IPS DF 19.7 (cell line): ENCODE measurements at places on chromosomes 12 and 14.

DNA sequence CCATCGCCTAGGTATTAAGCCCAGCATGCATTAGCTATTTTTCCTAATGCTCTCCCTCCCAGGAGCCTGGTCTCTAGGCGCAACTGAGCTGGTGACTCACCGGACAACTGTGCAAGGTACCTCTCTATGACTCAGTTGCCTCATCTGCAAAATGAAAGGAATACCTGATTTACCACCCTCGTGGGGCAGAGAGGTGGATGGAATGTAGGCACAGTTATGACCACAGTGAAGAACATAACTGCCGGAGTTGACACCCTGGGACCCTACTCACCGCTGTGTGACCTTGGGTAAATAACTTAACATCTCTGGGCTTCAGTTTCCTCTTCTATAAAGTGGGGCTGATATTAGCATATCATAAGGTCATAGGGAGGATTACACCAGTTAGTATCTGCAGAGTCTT is 22.6 kb downstream of the BCL11B start:
- no peak for DNase-seq

DNA sequence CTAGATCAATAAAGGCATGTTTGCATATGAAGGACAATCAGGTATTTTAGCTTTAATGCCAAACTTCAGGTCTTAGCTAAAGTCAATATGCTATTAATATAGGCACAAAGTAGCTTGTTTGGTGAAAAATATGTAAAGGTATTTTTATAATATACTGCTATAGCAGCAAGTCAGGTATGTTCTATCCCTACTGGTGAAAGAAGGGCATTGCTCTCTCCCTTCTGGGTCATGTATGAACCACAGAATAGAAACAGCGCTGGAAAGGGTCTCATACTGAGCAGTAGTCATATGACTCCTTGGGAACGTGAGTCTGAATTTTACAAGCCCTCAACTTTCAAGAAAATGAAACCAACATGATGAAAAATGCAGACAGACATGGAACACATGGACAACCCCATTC is 314.6 kb downstream of the GRIN2B start:
- no peak for DNase-seq

DNA sequence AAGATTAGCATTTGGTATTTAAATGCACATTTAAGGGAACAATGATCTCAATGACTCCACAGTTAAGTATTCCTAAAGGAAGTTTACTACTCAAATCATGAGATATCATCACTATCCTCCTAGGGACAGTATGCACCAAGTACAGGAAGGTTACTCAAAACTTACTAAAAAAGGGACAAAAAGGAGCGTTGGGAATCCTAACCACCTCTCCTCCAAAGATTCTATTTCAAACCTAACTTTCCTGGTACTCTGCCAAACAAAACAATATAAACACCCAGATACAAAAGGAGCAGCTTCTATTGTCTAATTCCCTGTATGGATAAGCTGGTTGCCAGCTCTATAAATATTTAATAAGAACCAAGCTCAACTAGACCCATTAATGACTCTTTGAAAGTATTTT is 377.7 kb downstream of the NUAK1 start:
- no peak for DNase-seq

GRCh38 chr14:90159146-90159545 is 97.2 kb upstream of the PSMC1 start:
- no peak for DNase-seq

- no peak for DNase-seq
These were observed 16.8 kb downstream of the EML1 start for GRCh38 chr14:99809859-99810558.

DNA sequence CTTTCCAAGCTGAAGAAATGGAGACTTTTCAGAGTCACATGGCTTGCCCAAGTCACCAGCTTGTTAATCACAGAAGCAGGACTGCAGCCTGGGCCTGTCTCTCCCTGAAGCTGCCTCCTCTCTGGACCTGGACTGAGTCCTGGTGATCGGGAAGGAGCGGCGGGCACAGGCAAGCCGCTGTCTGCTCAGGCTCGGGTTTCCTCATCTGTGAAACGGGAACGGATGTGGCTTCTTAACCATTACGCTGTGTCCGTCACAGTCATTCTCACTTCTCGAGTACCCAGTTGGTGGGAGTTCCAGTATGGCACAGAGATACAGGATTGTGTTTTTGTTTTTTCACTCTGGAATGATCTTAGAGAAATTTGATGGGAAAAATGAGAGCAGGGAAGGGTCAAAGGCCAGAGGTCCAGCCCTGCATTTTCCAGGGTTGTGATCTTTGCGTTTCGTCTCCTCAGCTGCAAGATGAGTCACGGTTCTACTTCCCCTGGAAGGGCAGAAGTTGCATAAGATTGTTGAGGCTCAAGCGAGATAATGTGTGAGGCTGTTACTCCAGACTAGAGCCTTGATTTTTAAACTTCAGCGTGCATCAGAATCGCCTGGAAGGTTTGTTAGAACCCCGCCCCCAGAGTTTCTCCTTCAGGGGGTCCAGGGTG is 7.6 kb upstream of the LRTM2 start:
- no peak for DNase-seq

DNA sequence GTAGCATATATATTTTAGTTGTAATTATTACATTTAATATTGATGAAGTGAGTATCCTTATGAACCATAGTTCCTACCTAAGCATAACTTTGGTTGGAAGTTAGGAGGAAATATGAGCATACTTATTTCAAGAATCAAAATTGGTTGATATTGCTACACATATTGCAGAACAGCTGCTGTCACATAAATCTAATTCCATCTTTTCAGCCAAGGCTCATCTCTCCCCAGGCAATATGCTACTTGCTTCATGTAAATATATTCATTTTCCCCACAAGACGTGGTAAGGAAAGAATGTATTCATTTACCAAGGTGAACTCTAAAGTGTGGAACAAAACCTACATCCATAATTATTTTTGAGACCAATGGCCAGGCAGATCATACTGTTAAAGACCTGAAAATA is 62.5 kb upstream of the HIF1A start:
- DNase-seq = no peak

- no peak for DNase-seq
These were observed 279.2 kb downstream of the ALG10 start for GRCh38 chr12:34301251-34302130.

DNA sequence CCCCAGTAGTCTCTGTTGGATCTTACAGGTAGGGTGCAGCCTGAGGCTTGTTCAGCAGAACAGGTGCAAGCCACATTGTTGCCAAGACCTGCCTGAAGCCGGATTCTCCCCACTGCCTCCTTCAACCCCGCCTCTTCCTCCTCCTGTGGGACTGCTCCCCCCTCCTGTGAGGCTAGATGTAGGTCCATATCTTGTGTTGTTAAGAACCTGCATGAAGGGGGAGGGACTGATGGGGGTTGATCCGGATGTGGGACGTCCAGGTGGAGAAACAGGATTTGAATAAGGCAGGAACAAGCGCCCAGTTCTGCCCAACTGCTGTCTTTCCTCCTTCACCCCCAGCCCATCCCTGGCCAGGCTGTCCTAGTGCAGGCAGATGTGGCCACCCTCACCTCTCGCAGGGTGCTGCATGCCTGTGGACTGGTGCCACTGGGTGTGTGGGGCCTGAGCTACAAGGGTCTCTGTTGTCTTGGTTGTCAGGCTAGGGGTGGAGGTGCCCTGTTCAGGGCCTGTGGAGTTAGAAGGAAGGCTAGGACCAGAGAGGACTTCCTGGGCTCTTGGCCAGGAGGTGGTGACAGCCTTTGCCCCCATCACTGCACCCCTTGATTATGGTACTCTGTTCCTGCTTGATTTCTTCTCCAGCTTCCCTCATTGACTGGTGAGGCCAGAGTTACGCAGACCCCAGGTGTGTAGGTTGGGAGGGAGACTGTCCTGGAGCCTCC is 1.4 kb downstream of the NR4A1 start:
- no peak for DNase-seq

- DNase-seq = no peak
These were observed 1505.6 kb upstream of the FLRT2 start for GRCh38 chr14:84024231-84024820.

DNA sequence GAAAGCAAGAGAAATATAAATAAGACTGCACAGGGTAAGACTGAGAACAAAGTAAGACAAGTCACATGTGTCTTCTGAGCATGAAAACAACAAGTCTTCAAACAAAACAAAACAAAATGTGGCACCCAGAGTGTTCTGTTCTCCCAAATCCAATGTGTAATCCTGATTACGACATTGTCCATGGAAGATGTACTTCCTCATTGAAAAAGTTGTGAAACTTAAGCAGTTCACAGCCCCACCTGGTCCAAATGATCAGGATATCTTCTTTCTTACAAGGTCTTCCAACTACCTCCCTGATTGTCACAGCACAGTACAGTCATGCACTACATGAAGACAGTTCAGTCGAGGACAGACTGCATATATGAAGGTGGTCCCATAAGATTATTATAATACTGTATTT is 23.3 kb upstream of the NEK9 start:
- DNase-seq = no peak

GRCh38 chr12:63098851-63099250 is 52.1 kb downstream of the AVPR1A start:
- no peak for DNase-seq

DNA sequence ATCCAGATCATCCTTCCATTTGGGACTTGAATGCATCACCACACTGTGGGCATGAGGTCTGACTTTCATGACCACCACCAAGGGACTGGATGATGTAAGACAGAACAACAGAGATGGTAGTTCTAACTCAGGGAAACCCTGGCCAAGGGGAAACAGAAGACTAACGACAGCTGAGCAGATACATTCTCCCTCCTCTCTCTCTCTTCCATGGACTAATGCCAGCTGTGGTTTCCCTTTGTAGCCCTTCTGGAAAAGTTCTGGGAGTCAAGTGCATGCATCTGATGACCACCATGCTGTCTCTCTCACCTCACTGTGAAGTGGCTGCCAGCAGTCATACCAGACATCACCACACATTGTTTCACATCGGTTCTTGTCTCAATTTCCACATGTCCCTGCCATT is 3.4 kb downstream of the TAS2R30 start:
- no peak for DNase-seq

GRCh38 chr12:5964913-5965900 is 20.1 kb upstream of the ANO2 start:
- DNase-seq = no peak

GRCh38 chr12:97561619-97562290 is 99.2 kb downstream of the RMST start:
- no peak for DNase-seq

DNA sequence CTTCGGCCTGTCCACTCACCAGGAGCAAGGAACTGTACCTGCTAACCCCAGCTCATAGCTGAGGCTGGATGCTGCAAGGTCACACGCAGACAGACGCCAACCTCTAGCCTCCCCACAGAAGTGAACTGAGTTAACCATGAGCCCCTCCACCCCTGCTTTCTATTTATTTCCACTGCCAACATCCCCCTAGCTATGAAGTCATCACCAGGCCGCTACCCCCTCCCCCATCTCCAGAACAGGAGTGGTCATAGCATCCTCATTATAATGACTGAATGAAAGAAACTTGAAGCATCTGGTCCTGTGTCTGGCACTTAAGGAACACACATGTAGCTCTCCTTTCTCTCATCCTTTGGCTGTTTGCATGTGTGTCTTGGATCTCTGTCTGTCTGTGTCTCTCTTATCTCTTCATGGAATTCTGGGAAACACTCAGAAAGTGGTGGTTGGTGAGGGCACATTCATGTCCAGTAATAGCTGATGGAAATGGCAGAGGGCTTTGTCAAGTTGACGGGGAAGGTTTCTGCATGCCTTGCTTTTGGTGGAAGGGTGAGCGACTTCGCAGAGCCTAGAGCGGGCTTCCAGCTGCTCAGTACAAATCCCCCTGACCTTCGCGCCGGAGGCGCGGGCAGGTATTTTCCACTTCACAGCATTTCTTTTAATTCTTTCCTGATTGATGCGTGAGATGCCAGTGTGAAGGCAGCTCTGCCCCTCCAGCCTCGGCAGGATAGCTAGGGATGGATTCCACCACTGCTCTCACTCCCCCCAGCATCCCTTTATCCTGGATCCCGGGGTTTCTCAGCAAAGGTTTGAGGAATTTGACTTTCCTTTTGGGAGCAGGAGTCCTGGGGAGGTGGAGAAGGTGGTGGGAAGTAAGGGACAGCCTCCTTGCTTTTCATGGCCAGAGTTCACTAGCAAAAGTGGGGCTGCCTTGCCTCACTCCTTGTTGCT is 198.2 kb downstream of the CHST11 start:
- DNase-seq = no peak

GRCh38 chr12:94841177-94841576 is 162.3 kb downstream of the NDUFA12 start:
- no peak for DNase-seq

DNA sequence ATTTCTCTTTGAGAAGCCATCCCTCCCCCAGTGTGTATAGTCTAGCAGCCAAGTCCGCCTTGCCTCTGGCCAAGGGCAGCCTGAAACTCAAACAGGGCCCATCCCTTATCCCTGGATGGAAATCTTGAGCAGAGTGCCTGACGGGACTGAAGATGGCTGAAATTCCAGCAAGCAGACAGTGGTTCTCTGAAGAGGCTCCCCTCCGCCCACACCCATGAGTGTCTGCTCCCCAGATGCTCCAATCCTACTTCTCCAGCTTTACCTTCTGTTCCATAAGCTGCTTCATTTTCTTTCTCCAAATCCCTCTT is 396.2 kb downstream of the NUAK1 start:
- DNase-seq = no peak

DNA sequence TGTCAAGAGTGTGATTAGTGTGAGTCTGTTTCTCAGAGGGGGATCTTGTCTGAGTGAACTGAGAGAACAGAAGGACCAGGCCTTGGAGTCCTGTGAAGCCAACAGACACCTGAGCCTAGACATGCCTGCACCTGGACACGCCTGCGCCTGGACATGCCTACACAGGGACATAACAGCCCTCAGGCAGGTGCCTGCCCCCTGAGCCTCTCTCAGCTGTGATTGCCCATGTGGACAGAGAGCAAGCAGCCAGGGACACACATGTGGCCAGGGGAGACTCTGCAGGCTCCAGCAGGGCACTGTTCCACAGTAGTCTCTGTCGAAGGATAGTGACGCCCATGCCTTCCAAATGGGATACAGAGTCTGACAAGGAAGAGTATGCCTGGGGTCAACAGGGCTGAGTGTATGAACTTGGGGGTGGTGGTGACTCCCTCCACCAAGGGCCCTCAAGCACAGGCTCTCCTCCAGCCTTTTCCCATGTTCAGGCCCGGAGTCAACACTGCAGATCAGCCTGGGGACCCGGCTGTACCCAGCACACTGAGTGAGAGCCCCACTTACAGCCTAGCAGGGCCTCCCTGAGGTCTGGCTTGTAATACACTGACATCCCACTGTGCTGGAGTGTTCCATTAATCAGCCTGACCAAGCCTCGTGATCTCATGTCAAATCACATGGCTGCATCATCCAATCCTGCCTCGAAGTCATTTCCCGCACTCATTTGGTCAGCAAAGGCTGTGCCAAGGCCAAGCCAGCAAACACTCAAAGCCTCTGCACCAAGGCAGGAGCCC is 173.0 kb downstream of the CALM1 start:
- no peak for DNase-seq

GRCh38 chr12:77835969-77836368 is 5.3 kb downstream of the NAV3 start:
- no peak for DNase-seq
